Stimulated activated CD4-positive, alpha-beta T cell treated with anti-CD3 and anti-CD28 coated beads, Interleukin-1b, Interleukin-23, amount 100 ng/mL, for 4 hours (primary cell): ENCODE measurements at places on chromosomes 4 and X.

GRCh38 chr4:114208574-114209151 lies 229.2 kb upstream of the ARSJ start:
- no peak for DNase-seq

DNA sequence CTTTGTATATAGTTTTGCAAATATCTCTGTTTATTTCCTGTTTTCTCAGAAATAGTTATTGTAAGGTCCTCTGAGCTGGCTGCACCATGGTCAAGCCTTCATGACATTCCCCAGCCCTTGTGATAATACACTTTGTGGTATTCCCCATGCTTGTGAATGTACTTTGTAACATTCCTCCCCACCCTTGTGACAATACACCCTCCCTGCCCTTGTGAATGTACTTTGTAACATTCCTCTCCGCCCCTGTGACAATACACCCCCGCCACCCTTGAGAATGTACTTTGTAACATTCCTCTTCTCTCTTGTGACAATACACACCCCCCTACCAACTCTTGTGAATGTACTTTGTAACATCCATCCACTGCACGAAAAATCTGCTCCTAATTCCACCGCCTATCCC lies 530.7 kb downstream of the CENPC start:
- DNase-seq: no peak

DNA sequence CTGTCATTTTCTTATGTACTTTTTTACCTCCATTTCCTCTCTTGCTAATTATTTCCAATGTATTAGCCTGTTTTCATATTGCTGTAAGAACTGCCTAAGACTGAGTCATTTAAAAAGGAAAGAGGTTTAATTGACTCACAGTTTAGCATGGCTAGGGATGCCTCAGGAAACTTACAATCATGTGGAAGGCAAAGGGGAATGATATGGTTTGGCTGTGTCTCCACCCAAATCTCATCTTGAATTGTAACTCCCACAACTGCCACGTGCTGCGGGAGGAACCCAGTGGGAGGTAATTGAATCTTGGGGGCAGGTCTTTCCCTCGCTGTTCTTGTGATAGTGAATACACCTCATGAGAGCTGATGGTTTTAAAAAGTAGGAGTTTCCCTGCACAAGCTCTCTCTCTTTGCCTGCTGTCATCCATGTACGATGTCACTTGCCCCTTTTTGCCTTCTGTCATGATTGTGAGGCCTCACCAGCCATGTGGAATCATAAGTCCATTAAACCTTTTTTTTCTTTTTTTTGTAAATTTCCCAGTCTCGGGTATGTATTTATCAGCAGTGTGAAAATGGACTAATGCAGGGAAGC lies 870.0 kb upstream of the INTU start:
- DNase-seq: no peak

GRCh38 chr4:179585761-179586160 lies 2143.5 kb upstream of the AGA start:
- no peak for DNase-seq

GRCh38 chrX:24956828-24957227 lies 58.9 kb downstream of the ARX start:
- no peak for DNase-seq
